ENCODE measurements at places on chromosomes 13 and 19.

DNA sequence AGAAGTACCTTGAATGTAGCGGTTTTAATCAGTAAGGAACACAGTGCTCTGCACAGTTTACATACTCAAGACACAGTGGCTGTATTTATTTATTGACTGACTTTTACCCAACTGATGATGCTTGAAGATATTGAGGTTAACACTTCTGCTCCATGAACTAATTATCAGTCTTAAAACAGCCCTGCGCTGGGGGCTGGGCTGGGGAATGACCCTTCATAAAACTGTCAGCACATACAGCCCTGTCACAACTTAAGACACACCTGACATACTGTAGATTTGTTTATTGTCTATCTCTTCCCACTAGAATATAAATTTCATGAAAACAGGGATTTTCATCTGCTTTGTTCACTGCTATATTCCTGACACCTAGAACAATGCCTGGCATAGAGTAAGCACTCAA, 10.8 kb downstream of the NEK5 start:
- no peak for DNase-seq

DNA sequence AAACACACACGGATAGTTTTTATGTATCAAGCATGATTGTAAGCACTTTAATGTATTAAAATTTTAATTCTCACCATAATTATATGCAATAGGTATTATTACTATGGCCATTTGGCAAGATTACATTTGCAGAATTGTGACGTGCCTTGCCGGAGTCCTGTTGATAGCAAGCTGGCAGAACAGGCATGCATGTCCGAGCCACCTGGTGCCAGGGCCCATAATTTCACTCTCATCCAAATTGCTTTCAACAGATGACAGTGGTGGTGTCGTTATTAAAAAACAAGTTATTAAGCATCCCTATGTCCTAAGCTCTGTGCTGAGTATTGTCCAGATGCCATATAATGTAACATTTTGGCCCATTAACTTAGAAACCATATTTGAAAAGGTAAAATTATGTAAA, 374.3 kb downstream of the FOXO1 start:
- no peak for DNase-seq

GRCh38 chr19:44817725-44818465, 9.0 kb downstream of the BCAM start:
- DNase-seq: no peak

DNA sequence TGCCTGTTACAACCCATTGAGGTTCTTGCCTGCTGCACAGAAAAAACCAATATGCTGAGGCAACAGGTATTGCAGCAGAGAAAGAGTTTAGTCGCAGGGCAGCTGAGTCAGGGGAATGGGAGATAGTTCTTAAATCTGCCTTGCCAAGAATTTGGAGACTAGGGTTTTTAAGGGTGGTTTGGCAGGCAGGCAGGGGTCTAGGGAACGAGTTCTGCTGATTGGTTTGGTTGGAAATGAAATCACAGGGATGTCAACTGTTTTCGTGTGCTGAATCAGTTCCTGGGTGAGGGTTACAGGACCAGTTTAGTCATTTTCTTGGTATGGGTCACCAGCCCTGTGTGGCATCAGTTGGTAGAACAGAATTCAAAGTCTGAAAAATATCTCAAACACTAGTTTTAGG, 36.6 kb downstream of the PDS5B start:
- no peak for DNase-seq

DNA sequence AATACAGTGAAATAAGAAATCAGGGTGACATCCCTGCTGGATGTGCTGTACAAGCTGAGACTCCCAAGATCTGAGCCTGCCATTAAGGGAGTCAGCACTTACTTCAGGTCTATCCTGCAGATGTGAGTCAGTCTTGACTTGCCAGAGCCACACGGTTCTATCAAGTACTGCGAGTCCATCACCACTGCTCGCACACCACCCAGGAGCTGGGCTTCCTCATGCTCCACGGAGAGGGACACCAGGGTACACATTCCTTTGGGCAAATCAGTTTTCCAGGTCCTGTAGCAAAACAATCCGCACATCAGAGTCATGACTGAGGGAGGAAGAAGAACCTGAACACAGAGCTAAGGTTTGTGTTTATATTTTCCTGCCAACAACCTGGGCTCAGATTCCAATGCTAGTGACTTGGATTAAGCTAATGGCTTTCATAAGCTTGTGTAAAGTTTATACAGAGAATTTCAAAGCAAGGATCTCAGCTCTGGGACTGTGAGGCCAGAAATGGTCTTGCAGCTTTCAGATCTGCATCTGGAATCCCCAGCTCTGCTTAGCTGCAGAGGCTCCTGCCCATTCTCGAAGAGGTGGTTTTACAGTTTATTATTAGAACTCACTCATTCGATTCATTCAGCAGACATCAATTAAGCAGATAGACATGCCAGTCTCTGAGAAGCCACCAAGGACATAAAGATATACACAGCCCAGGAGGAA, 90.6 kb downstream of the KL start:
- DNase-seq: no peak

All from NCI-H1930 (cell line).